ENCODE measurements at places on chromosomes 7 and 10.

GRCh38 chr7:148146346-148146745 lies 444.2 kb upstream of the C7orf33 start:
- peak; percentile 36 for DNase-seq

- no peak for DNase-seq
Observed at GRCh38 chr7:25900877-25901276, 251.1 kb upstream of the NFE2L3 start.

DNA sequence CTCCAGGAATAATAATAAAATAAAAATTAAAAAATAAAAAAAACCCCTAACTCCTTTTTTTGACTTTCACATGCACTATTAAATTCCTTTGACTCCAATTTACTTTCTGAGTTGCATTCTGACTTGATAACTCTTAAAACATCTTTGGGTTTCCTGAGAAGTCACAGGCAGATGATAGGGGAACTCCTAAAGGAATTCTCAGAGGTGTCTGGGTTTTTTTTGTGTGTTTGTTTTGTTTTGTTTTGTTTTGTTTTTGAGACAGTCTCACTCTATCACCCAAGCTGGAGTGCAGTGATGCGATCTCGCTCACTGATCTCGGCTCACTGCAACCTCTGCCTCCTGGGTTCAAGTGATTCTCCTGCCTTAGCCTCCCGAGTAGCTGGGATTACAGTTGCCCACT lies 52.7 kb upstream of the APBB1IP start:
- no peak for DNase-seq

GRCh38 chr7:31707089-31707488 lies 20.1 kb downstream of the PPP1R17 start:
- DNase-seq, result no peak

DNA sequence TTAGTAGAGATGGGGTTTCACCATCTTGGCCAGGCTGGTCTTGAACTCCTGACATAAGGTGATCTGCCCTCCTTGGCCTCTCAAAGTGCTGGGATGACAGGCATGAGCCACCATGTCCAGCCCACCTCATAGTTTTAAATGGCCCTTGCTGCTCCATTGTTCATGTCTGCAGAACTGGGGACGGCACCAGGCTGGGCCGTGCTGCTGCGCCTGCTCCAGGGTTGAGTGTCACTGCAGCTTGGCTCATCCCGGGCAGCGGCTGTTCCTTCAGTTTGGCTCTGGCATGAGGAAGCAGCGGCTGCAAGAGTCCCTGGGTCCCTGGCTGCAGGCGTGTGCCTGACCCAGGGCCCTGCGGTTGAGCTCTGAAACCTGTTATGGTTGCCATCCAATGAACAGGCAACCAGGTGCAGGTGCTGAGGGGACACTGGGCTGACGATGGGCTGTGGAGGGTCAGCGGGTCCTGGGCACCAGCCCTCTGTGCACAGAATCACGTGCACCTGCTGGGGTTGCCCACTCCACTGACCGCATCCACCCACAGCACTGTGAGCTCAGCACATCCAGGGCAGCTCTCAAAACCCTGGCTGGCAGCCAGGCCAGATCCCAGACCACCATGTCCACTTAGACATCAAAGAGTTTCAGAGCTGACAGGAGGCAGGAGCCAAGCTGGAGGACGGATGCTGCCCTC lies 70.2 kb upstream of the PPP2R2D start:
- no peak for DNase-seq

DNA sequence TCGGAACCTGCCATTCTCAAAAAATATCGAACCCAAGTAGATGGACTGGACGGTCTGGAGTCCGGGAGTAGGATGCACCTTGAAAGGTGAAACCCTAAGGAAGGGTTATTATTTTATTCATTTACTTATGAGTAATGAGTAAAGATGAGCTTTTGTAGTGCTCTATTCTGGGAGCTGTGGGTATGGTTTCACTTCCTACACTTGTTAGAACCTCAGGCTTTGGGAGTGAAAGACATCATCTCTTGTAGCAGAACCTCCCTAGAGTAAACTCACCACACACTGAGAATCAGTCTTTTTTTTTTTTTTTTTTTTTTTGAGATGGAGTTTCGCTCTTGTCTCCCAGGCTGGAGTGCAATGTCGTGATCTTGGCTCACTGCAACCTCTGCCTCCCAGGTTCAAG lies 389.4 kb upstream of the AUTS2 start:
- DNase-seq, result no peak

DNA sequence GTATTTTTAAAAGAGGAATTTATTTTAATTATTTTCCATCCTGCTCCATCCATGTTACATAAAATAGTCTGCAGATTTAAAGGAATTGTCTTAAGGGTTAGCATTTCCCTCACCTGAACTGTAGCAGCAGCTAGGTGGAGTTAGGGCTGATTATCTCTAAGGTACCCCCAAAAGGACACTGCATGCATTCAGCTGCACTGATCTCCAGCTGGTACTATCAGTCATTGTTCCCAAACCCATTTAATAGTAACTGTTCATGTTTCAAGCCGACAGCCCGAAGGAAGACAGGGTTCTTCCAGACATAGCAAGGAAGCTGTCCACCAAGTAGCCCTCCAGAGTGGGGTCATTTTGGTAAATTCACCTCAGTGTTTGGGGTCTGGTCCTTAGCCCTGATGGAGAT lies 48.7 kb downstream of the FAM171A1 start:
- no peak for DNase-seq

- DNase-seq, result no peak
Observed at GRCh38 chr10:77667426-77668324, 30.1 kb upstream of the KCNMA1 start.

GRCh38 chr10:48903151-48903550 lies 36.5 kb downstream of the LRRC18 start:
- no peak for DNase-seq

DNA sequence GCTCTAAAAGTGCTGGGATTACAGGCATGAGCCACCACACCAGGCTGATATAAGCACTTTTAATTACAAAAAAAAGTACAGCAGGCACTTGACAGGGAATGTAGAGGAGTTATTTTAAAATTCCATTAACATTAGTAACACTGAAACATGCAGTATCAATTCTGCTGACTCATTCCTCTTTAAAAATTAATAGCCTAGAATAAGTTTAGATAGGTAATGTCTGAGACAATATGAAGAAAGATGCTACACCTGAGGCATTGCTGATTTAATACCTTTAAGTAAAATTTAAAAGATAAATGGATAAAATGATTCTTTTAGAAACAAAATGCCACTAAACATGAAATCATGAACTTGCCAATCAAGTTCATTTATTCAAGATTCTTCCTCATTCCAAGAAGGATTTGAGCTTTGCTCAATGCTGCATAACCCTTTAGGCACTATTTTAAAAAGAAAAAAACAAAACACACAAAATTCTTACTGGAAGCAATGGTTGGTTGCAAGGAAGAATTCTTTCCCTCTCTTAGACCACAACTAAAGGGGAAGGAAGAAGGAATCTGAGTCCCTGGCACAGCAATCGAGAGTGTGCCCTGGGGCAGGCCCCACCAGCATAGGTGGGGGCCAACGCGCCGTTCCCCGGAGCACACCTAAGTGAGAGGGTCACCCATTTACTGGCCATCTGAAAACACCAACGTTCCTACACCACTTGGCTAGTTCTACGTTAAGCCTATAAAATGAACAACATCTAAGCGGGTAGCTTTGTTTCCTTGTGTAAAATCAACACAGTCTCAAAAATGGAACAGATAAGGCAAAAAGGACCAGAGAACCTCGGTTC lies 26.6 kb downstream of the ESYT2 start:
- DNase-seq, result peak; percentile 86

GRCh38 chr7:146175716-146176115 lies 59.1 kb downstream of the CNTNAP2 start:
- no peak for DNase-seq

GRCh38 chr10:33233221-33233620 lies 101.2 kb downstream of the NRP1 start:
- DNase-seq, result no peak

- no peak for DNase-seq
Observed at GRCh38 chr10:44575601-44576380, 190.9 kb upstream of the CXCL12 start.

DNA sequence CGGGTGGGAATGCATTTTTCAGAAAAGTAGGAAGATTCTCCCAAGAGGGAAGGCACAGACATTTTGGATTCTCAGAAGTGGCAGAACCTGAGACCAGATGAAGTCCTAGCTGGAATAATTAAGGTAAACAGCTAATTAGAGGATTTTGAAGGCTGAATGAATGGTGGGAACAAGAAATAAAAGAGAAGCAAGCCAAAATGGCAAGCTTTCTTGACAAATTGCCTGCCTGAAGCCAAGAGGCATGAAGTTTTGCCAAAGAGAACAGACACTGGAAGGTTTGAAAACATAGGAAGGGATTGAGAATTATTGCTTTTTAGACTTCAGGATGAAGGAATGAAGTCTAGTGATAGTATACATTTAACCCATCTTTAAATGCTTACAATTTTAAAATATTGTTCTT lies 115.0 kb upstream of the SEM1 start:
- no peak for DNase-seq
